ENCODE measurements at places on chromosomes 7 and 10.

- no peak for DNase-seq
Measured at GRCh38 chr10:102261842-102262241, 16.5 kb downstream of the GBF1 start.

- DNase-seq = no peak
Measured at GRCh38 chr10:98224509-98224908, 43.5 kb downstream of the LOXL4 start.

- no peak for DNase-seq
Measured at GRCh38 chr10:48447356-48448215, 141.1 kb downstream of the MAPK8 start.

DNA sequence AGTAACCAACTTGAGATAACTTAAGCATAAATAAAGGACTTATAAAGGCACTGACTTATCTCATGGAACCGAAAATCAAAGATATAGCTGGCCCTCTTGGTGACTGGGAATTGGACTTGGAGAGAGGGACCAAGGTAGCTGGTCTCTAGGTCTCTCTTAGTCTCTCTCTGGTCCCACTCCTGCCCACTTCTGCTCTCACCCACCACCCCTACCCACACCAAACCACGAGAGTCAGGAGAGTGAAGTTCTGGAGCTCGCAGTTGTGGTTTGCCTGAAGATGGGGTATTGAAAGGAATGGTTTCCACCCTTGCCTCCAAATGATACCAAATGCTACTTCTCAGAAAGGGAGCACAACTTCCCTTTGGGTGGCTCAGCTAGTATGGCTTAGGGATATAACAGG lies 216.3 kb downstream of the LRMDA start:
- DNase-seq = no peak

Measured in T follicular helper cell (primary cell).